HS-5 (cell line): ENCODE measurements at places on chromosomes 16 and 17.
A peak's percentile ranks its signal among the peaks of the same experiment; 100 is the strongest.

GRCh38 chr17:1783834-1784611 lies 22.2 kb downstream of the SERPINF1 start:
- no peak for DNase-seq

GRCh38 chr17:35286120-35286781 lies 43.4 kb downstream of the SLFN5 start:
- DNase-seq: no peak

DNA sequence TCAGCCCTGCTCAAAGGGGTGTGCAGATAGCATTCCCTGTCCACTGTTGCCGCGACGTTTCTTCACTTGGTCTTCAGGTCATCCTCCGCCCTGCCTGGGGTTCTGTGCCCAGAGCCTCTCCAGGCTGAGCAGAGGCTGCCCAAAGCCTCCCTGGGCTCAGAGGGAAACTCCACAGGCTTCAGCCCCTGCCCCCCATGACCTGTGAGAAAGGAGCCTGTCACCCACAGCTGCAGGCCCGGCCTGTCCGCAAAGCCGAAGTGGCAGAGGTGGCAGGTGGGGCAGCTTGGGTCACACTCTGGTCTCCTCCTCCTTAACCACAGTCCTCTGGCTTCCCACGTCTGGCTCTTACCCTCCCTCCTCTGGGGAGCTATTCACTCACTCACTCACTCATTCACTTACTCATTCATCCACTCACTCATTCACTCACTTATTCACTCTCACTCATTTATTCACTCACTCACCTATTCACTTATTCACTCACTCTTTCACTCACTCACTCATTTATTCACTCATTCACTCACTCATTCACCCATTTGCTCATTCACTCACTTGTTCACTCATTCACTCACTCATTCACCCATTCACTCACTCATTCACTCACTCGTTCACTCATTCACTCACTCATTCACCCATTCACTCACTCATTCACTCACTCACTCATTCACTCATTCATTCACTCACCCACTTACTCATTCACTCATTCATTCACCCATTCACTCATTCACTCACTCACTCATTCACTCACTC lies 7.1 kb upstream of the CPSF4L start:
- DNase-seq: no peak

DNA sequence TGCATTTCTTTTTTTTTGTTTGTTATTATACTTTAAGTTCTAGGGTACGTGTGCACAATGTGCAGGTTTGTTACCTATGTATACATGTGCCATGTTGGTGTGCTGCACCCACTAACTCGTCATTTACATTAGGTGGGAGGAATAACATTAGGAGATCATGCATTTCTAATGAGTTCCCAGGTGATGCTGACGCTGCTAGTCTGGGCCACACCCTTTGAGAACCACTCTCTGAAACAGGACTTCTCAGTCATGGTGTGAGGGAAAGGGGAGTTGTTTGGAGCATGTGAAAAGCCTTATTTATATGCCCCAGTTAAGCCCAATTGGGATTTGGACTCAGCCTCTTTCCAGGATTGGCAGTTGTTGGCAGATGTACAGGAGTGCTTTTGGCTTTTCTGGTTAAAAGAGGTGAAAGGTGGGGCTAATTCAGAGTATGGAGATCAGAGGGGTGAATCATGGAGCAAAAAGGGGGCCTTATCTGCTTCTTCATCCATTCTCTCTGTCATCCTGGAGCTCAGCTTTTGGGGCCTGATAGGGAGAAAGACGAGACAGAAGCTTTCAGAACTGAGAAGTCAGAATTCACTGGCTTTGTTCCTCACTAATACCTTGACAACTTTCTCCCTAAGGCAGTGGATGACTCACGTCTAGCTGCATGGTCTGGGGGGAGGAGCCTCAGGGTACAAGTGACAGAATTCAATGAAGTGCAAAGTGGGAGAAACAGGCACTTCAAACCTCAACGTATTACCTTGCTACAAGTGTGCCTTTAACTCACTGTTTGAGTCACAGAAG lies 180.0 kb upstream of the CACNG3 start:
- no peak for DNase-seq

DNA sequence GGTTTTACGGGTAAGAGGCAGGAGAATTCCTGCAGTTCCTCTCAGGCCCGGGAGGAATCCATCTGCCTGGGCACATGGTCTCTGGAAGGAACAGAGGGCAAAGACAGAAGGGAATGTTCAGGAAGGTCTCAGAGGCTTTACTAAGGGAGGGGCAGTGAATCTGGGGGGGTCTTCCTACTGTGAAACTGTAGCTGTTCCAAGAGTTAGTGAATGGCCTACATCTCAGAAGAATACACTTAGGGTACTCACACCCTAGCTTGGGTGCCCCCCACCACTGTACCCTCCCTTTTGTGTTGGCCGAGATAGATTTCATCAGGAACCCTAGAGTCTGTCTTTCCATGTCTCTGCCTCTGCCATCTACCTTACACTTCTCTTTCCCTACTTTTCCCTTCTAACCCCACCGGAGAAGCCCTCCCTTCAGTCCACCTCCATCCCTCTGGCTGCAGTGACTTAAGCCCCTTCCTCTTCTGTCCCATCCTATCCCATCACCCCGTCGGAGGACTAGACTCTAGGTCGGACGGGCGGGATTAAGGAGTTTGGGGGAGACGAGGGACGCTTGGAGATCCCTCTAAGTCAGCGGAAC lies 316 bp downstream of the DLG4 start:
- DNase-seq: no peak

DNA sequence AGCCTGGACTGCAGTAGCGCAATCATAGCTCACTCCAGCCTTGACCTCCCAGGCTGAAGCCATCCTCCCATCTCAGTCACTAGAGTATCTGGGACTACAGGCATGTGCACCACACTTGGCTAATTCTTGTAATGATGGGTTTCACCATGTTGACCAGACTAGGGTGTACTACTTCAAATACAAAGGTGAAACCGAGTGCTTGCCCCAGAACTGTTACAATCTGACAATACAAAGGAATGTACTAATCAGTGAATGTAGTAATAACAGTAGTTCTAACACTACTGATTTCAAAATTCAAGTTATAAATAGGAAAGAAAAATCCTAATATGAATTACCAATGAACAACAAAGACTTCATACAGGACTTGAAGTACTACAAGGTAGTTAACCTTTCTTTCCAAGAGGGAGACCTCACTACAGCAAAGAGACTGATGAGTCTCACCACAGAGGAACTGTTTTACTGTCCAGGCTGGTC lies 24.4 kb downstream of the CRK start:
- DNase-seq: no peak

- no peak for DNase-seq
These were observed 12.3 kb downstream of the SCN4A start for GRCh38 chr17:63960430-63960829.

DNA sequence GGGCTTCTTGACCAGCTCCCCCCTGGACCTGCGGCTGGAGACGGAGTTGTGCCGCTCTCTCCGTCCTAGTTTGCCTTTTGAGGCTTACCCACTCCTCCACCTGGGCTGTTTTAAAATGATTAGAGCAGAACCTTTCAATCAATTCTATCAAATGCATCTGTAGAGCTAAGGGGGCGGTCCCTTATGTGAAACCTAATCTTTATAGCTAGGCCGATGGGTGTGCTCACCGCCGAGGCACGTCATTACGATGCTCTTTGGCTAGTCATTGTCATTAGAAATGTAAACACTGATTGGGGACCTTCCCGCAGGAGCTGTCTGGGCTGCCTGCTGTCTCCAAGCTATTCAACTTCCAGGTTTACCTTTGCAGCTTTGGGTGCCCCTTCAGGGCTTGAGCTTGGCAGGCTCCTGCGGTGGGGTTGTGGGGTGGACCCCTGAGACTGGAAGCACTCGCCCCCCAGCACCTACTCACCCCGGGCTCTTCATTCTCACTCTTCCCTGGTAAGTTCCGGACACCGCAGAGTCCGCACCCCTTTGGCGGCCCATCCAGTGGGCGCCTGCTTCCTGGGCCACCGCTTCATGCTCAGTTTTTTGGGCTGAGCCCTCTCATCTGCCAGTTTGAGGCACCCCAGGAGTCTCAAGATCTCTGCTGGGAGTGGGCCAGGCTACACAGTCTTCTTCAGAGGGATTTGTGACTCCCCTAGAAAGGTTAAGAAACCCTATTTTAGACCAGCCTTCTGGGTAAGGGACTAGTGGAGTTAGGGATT lies 20.9 kb upstream of the IL17C start:
- no peak for DNase-seq

DNA sequence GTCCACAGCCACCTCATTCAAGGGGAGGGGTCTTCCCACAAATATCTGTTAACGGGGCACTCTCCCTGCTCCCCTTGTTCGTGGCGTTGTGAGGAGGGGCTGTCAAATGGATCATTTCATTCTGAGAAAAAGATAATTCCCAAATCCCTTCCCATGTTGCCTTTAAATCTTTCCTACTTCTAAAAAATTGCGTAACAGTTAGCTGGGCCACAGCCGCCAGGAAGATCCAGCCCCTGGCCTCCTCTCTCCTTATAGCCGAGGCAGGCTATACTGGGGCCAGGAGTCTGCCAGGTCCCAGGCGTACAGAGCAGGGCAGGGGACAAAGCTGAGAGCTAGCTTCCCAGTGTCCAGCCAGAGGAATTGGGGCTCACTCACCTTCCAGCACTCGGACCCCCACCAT lies 430 bp downstream of the C16orf89 start:
- DNase-seq: no peak

DNA sequence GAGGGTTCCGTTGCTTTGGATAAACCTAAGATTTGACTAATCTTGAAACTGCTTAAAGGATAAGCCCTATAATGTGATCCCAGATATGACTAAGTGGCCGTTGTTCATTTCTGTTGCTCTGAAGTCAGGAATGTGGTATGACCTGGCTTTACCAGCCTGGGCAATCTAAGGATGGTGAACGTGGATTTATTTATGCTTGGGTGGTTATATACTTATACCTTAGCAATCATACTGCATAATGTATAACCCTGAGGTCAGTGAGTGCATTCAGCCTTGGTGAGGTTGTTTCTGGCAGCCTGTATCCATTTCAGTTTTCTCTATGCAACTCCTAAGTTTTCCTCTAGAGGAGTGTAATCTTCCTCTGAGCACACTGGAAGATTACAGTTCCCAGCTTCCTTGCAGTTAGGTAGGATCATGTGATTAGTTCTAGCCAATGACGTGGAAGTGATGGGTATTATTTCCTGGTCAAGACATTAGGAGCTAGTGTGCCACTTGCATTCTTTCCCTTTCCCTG lies 41.9 kb downstream of the FTO start:
- peak; percentile 81 for DNase-seq

DNA sequence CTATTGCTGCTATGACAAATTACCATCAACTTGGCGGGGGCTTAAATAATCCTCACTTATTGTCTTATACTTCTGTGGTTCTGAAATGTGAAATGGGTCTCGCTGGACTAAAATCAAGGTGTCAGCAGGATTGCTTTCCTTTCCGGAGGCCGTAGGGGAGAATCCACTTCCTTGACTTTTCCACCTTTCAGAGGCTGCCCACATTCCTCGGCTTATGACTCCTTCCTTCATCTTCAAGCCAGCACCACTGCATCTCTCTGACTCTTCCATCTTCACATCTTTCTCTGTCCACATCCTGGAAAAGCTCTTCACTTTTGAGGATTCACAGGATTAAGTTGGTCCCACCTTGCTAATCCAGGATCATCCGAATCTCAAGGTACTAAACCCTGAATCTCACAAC lies 217.8 kb downstream of the GRIN2A start:
- no peak for DNase-seq

DNA sequence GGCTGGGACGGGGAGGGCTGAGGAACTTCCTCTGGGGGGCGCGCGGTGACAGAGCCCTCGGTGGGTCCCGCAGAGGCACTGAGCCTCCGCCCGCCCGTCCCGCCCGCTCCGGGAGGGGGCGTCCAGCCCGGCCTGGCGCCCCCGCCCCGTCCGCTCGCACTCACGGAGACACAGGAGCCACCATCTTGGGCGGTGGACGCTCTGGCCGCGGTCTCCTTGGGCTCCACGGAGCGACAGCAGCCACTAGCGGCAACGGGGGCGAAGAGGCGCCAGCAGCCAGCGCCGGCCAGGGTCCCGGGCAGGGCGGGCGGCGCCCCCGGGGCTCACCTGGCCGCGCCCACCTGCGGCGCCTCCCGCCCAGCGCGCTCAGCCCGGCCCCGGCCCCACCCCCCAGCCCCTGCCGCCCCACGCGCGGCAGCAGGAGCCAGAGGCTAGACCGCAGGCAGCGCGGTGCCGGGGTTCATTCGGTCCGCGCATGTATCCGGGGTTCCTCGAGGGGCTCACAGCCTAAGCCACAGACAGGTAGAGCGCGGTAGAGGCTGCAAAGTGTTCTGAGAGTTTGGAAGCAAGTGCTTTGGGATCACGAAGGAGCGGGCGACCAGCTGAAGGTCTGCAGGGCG lies at the start of gene C17orf113:
Gene C17orf113 (minus strand): TSS at position 209 of the 620 bp plus-strand sequence. CDS start 7,225 bp downstream, outside the sequence.
- no peak for DNase-seq

- DNase-seq: peak; percentile 99
These were observed 2.0 kb upstream of the CD300H start for GRCh38 chr17:74569020-74570003.

DNA sequence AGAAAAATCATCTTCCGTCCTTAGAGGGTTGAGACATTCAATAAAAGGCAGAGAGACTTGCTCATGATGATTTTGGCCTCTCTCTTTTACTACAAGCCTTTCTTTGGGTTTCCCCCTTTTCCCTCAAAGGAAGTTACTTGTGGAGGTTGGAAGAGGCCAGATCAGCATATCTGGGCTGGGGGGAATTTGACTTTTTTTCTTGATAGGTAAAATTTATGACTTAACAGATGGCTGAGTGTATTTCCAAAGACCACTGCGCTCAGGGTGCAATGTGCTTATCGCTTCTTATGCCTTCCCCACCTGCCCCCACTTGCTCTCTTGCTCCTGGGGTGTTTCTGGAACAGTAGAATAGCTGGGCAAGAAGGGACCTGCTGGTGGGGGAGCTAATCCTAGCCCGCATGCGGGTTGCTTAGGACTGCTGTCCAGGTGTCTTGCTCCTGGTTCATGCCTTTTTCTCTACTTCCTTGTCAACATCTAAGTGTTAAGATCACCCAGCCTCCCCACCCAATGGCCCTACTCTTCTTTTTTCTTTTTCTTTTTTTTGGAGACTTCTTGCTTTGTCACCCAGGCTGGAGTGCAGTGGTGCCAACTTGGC lies 131.9 kb downstream of the MSI2 start:
- no peak for DNase-seq

DNA sequence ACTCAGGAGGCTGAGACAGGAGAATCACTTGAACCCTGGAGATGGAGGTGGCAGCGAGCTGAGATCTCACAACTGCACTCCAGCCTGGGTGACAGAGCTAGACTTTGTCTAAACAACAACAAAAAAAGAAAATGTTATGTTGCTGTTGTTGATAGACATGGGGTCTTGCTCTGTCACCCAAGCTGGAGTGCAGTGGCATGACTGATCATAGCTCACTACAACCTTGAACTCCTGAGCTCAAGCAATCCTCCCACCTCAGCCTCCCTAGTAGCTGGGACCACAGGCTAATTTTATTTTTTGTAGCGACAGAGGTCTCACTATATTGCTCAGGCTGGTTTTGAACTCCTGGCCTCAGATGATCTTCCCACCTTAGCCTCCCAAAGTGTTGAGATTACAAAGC lies 20.0 kb downstream of the FBXO47 start:
- no peak for DNase-seq
